Nucleus accumbens (tissue), 56 donors: ENCODE measurements at places on chromosomes 2 and 18.

- DNase-seq = no peak
Measured at GRCh38 chr2:148527488-148528340, 116.8 kb upstream of the EPC2 start.

DNA sequence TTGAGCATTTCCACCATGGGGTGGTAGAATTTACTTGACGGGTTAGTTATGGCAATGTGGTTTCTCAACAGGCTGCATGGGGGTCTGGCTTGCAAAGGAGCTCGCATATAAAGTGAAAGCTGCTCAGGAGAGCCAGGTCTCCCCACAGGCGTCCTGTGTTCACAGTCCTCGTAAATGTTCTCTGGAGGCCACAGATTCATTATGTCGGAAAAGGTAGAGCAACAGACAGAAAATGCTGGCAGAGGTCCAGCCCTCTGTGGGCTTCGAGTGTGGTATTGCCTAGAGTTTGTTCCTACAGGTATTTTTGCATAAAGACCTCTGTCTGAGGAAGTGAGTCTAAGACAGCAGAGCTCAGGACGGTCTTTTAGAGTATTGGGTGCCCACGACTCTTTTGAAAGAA is 96.4 kb downstream of the CDCA7 start:
- no peak for DNase-seq

GRCh38 chr2:56713161-56713676 is 529.4 kb downstream of the CCDC85A start:
- no peak for DNase-seq

- no peak for DNase-seq
Measured at GRCh38 chr2:43075054-43075593, 151.3 kb downstream of the ZFP36L2 start.

DNA sequence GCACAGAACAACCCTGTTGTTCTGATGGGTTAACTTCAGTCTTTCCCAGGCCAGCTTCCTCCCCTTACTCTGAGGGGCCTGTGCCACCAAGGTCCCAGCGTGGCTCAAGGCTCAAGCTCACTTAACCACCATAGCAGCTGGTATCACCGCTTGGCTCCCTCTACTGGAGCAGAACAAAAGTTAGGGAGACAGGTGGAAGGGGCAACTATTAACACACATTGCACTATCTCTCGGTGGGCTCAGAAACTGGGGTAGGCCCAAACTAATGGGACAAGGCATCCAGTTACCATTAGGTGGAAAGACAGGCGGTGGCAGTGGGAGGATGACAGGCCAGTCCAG is 88.7 kb upstream of the ATL2 start:
- no peak for DNase-seq

DNA sequence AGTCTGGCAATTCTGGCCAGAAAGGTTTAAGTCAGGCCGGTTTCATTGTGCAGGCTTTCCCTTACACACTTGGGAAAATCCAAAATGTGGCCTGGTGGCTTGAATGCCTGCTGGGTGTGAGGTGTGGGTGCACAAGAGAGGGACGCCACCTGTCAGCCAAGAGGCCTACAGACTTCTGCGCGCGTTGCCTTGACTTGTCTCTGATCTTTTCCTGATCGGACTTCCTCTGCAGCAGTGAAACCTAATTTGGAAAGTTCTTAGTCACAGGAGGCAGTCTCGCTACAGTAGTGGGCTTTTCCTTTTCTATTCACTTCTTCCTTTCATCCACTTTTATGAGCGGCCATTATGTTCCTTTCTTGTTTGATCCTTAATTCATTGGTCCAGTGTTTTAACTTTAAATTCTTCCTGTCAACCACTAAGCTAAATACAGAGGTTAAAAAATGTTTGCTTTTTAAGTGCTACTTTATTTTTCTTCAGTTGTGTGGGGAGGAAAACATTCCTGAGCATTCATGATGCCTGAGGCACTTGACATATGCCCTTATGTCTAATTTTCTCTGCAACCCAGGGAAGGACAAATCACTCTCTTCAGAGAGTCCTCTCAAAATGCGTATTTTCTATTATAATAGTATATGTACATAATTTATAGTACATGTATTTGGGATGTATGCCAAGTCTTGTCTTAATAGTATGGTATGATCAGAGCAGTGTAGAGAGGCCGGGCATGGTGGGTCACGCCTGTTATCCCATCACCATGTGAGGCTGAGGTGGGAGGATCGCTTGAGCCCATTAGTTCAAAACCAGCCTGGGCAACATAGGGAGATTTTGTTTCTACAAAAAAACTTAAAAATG is 128.9 kb downstream of the WDSUB1 start:
- DNase-seq = no peak

- DNase-seq = peak; percentile 12
Measured at GRCh38 chr2:9207641-9208311, 1.2 kb downstream of the ASAP2 start.

DNA sequence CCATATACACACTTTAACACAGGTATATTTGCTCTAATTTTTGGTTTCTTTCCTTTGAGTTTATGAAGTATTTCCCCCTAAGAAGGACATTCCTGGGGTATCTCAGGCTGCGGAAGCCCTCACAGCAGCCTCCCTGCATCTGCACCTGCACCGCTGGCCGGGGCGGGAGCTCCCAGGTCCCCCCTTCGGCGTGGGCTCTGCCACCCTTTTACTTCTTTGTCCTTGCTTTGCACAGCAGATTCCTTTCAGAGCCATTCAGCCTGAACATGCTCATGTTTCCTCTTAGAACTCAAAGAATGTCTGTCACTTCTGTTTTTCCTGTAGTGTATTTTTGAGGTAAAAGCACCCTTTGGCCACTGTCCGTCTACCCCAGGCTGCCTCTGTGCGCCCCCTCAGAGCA is 146.5 kb downstream of the SNTG2 start:
- no peak for DNase-seq

GRCh38 chr2:233314180-233314925 is 6.7 kb downstream of the SAG start:
- no peak for DNase-seq

DNA sequence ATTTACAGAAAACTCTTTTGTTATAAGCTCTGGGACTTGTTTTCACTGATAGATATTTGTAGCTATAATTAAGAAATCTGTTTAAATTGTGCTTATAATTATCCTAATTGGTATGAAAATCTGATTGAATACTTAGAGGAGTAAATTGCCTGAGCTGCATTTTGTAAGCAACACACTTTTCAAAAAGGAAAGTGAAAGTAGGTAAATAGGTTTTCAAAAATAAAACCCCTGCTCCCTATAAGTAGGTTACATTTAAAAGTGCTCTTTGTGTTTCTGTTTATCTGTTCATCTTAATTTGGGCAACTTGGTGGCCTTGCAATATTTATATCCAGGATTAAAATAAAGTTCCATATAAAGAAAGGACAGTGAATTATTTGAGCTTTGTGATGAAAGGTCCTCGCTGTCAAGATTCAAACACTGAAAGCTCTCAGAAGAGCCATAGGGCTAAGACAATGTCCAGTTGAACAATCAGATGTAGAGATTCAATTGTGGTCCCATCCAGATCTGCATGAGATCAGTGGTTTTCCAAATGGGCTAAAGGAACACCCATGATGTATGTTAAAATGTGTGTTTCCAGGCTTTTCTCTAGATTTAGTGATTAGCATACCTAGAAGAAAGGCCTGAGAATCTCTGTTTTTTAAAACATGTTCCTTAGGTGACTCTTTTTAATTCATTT is 371.6 kb downstream of the RPRM start:
- no peak for DNase-seq

GRCh38 chr2:105861200-105861599 is 116.5 kb downstream of the NCK2 start:
- DNase-seq = no peak

DNA sequence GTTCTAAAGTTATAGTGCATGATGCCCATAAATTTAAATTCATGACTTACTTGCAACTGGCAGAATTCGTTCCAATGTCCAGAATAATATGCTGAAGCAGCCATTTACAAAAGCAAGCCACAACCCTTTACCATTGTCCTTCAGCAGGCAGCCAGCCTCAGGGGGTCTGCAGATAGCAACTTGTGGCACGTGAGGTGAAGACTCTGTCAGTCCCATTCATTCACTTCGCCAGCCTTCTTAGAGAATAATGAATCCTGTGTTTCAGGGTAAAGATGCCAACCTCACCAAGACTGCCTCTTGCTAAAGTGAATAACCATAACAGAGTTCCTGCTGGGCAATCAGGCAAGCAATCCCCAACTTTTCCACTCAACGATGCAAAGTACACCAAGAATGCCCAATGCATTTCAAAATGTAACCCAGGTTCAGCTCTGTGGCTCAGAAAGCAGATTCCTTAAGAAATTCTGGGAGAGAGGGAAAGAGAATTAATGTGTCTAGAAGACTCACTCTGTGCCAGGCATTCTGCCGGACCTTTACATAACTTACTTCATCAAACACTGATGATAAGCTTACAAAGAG is 315.4 kb downstream of the NCKAP5 start:
- no peak for DNase-seq

DNA sequence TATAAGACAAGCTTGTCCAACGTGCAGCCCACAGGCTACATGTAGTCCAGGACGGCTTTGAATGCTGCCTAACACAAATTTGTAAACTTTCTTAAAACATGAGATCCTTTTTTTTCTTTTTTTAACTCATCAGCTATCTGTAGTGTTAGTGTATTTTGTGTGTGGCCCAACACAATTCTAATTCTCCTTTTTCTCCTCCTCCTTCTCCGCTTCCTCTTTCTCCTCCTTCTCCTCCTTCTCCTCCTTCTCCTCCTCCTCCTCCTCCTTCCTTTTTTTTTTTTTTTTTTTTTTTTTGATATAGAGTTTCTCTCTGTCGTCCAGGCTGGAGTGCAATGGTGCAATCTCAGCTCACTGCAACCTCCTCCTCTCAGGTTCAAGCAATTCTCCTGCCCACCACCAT is 39.3 kb upstream of the GTF2A1L start:
- DNase-seq = no peak

GRCh38 chr2:46325182-46325928 is 28.1 kb downstream of the EPAS1 start:
- no peak for DNase-seq

- DNase-seq = no peak
Measured at GRCh38 chr2:68835621-68836020, 35.6 kb downstream of the BMP10 start.
